ENCODE measurements at places on chromosomes 6 and 20.

GRCh38 chr20:37526238-37526838 lies 1.3 kb downstream of the BLCAP start:
- peak; percentile 92 for DNase-seq

- no peak for DNase-seq
Measured at GRCh38 chr6:42339991-42340401, 111.7 kb downstream of the TRERF1 start.

DNA sequence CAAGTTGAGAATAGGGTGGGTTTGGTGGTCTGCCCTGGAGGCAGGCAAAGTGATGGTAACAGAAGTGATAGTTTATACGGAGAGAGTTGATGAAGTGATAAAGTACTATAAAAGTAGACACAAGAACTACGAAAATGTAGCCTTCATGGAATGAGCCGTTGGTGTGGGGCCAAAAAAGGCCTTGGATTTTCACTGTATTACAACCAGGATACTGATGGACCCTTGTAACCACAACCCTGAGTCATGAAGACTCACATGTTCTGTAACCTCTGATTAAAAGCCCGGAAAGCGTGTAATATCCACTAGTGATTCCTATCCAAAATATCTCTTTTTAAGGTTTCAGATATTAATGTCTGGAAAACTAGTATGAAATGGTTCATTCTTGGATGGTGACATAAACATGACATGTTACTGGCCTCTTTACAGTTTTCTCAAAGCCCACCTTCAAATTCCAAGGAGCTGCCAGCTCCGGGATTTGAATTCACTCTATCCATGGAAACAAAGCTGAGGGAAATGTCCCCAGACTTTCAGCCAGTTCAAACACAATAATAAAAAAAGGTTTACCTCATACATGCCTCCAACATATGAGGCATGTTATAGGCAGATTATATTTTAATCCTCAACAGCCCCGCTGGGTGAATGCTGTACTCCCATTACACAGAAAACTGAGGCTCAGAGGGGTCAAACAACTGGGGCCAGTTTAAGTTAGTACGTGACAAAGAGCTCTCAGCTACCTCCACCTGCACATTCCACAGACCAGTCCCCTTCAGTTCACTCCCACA lies 55.4 kb downstream of the MRPL14 start:
- DNase-seq: no peak

DNA sequence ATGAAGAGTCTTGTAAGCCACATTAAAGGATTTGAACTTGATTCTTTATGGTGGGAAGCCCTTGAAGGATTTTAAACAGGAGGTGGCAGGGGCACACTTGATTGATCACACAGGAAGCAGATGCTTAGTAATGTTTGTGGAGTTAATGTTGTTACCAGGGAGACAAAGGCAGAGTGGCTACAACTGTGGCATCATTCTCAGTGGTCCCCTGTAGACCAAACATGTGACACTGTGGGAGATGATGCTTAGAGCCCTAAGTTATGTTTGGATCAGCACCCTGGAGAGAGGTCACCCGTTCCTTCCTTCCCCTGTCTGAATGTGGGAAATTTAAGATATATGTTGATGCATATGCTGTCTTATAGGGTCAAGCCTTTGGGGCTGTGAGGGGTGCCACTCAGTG lies 53.2 kb downstream of the EIF2S2 start:
- DNase-seq: no peak

GRCh38 chr20:53750827-53751619 lies 157.4 kb upstream of the ZNF217 start:
- no peak for DNase-seq

GRCh38 chr20:21874921-21875320 lies 169.5 kb downstream of the PAX1 start:
- DNase-seq: no peak

GRCh38 chr6:116482780-116483179 lies 21.6 kb downstream of the CALHM6 start:
- DNase-seq: no peak

DNA sequence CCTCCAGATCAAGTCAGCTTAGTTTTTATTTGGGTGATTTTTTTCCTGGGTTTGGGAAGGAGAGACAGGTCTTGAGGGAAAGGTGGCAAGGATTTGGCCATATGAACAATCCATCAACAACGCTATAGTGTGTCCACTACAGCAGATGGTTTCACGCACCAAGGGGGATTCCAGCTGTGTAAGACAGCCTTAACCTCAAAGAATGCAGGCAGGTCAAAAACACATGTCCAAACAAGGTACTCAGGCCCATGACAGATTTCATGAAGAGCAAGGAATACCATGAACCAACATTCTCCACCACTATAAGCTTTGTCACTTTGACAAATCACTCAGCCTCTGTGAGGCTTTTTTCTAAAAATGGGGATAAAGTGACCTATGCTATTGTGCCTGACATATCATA lies 2.0 kb downstream of the AIF1 start:
- DNase-seq: no peak

Measured in pulmonary artery endothelial cell (primary cell).